PC-9 (cell line): ENCODE measurements at places on chromosomes 7 and 10. TPM values are rescaled to one million over a fixed set of nuclear protein-coding genes. Genes with fewer than 3 reads are reported as not detected.

DNA sequence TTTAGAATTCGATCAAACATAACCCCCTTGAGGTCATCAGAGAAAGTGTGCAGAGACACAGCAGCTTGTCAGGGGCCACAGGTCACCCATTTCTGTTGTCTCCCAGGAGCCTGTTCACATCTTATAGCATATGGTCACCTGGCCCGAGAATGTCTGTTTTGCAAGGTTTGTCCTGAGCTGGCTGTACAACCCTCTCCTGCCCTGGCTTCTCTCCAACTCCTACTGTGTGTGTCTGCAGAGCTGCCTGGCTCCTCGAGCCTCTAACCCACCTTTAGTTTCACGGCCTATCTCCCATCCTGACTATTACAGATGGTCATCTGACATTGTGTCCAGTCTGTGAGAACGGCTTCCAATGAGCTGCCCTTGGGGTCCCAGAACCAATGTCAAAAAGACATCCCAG is 683.4 kb downstream of the SDK1 start:
- no peak for DNase-seq

The TSPAN13 gene
- 26.5 and 31.1 TPM in 2 replicates for total RNA-seq

DNA sequence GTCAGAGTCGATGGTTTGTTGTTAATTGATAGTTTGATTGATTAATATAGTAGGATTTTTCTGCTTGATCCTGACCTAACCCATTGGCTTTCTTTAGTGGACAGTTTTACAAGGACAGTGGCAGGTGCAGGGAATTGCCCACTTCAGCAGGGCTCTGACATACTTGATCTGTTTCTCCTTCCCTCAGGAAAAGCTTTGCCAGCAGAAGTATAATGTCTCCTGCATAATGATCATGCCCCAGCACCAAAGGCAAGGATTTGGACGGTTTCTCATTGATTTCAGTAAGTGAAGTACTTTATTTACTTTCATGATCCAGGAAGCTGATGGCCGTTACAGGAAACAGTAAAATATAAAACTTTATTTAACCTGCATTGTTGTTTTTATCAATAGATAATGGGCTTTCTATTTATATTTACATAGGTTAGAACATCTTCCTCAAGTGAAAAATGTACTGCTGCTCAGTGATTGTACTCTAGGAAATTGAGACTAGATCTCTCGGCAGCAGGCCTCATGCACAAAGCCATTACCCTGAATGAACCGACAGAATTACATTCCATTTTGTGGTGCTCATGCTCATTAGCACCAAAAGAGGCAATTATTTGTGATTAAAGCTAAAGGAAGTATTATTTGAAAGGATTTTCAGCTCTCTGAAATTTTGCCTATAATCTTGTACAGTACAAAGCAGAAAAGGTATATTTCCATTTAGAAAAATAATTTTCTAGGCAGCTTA is 122.5 kb upstream of the SAMD8 start:
- DNase-seq, result no peak

The GATA3 gene
- total RNA-seq, result 41.2 and 43.6 TPM in 2 replicates

- DNase-seq, result no peak
Observed at GRCh38 chr10:74104480-74104879, 46.1 kb downstream of the AP3M1 start.

The BICC1 gene
- total RNA-seq, result not detected in 2 replicates

DNA sequence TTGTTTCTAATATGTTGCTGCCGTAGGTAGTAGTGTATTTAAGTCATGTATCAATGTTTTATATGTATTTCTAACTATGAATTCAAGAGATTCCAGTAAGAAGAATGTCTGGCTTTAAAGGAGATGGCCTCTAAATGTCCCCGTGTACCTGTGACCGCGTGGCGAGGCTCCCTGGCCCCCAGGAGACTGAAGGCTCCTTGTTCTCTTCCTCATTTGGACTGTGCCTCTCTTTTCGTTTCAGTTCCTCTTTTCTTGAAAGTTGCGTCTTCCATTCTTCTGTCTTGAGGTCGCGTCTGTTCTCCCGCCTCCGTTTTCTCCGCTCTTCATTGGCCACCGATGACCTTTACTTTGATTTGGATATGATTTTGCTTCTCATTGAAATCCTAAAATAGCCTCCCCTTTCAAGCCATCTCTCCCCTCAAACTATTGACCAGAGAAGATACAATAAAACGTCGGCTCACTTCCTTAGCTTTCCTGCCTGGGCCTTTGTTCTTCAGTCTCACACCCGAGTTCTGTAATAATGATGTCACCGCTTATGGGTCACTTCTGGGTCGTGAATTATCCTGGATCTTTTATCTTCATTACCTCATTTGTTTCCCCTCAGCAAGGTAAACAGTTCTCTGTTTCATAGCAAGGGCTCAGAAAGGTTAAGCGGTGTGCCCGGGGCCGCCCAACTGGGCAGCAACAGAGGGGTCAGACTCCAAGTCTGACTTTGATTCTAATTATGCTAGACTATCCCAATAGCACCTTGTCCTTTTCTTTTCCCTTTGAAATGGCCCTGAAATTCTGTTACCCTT is 28.7 kb downstream of the WIPI2 start:
- no peak for DNase-seq

- DNase-seq, result no peak
Observed at GRCh38 chr10:23584396-23584795, 145.5 kb downstream of the OTUD1 start.

The MACC1 gene
- total RNA-seq, result 48.4 and 50.8 TPM in 2 replicates
